ENCODE measurements at places on chromosomes 6 and 20.

DNA sequence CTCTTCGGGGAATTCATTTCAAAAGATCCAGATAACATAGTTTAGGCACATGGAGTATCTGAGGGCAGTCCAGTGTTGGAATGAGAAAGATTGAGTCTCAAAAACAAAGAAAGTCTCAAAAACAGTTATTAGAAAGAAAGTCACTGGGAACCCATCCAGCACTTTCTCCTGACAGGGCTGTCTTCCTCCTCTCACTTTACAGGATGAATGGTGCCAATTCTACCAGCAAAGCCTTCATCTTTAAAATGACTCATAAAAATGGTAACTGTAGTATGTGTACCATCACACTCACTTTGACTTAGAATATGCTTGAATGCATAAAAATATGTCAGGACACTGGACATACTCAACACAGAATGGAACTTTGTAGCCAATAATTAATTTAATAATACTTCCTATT is 71.3 kb downstream of the SLC22A3 start:
- DNase-seq: no peak

DNA sequence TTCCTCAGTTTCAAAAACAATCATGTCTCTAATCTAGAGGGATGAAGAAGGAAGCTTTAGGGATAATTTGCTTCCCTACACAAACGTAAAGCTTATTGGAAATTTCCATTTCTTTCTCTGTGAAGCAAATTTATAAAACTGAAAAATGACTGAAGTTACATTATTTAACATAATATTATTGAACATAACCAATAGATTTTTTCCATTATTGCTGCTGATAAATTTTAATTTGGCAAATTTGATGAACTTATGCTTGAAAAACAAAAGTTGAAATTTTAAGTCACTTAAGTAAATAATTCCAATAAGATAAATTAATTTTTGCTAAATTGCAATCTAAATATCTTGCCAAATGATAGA is 140.9 kb downstream of the GMDS start:
- DNase-seq: no peak

DNA sequence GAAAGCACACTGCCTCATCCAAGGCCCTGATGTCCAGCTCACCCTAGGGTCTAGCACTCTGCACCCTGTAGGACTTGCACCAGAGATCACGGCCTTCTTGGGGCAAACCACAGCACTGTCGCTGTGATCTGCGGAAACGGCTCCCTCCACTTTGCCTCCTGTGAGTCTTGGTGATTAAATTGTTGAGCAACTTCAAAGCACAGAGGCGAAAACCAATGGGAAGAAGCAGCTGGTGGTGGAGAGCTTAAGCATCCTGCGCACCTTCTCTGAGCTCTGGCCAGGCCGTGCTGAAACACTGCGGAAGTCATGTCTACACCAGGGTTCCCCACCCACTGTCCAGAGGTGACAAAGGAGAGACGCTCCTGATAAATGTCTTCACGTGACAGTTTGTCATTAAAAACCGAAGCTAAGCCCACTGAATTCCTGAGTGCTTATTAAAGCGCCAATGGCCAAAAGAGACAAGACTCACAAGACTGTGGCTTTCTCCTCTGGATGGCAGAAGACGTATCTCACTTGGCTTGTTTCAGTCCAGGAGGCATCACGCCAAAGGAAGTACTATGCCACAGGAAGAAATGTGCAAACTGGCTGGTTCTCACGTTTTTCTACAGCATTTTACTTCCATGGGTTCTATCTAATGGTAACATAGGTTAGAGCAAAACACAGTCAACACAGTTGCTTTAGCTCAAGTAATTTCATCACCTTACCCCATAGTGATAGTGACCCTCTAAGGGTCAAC is 3.1 kb downstream of the RAMACL start:
- no peak for DNase-seq

DNA sequence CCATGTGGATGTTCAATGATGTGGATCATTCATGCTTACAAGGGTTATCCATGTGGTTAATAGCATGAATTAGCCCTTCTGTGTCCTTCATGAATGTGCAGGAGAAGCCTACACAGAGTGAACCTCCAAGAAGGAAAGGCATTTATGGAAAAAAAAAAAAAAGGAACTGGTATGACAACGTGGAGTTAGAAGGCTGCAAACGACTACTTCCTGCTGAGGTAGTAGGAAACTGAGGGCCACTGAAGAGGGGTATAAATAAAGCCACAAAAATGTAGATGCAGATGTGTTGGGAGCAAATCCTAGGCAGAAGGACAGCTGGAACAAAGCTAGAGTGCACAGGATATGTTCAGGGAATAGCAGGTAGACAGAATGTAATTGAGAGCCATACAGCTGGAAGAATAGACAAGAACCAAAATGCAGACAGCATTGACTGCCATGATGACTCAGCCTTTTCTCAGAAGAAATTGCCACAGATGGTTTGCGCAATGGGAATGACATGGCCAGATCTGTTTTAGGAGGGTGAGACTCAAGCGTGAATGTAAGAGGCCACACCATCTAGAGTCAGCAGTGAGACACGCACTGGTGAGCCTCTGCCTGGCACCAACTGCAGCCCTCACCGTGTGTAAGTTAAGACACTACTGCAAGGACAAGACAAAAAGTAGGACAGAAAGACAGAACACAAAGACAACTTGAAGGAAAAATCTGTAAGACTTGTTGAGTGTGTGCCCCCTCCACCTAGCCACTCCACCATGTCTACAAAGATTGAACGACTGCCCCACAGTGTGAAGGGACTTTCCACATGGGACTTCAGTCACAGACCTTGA is 79.8 kb downstream of the KIF13A start:
- no peak for DNase-seq

- DNase-seq: no peak
Observed at GRCh38 chr6:96022225-96022624, 6.5 kb downstream of the FUT9 start.
